ENCODE measurements at places on chromosomes 3 and 15.
A peak's percentile ranks its signal among the peaks of the same experiment; 100 is the strongest.

DNA sequence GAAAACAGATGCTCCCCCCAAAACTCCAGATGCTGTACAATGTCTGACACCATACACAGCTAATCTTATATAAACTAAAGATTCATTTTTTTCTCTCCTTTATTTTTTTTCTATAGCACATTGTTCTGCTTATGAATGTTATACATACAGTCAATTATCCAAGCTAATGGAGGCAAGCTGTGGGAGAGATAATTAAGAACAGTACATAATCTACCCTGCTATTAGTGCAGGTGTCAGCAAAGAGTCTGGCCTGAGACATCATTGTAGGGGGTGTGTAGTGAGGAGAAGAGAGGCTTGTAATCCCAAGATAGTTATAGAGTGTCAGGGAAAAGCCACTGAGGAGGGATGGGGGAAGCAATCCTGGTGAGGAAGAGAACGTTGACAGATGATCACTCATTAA is 25.4 kb upstream of the CHMP2B start:
- DNase-seq = no peak

GRCh38 chr3:79421273-79421672 is 346.5 kb downstream of the ROBO1 start:
- DNase-seq = no peak

DNA sequence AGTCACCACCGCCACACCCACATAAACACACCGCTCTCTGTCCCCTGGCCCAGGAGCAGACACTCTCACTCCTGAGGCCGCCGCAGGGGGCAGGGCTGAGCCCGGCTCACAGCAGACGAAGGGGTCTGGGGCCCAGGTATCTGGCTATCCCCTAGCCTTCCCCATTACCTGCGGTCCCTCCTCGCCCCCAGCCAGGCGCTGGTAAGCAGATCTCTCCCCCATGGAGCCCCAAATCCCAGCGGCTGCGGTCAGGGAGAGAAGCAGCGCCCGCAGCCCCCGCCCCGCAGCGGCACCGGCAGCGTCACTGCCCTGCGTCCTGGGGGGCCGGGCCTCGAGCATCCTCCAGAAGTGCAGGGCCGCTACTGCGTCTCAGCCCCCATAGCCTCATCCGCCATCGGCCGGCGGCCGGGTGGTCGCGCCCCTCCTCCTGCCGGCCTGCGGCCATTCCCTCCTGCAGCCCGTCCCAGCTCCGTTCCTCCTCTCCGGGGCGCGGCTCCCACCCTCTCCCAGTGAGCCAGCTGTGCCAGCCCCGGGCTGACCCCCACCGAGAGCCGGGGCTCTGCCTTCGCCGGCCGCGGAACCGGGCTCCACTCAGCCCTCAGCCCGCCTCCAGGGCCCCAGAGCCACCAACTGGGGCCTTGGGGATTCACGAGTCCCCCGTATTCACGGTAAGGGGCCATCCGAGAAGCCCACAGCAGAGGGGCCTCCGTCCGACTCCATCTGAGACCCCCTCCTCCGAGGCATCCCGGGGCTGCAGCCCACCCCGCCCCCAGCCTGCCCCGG is 13.1 kb downstream of the TNK2 start:
- peak; percentile 29 for DNase-seq

DNA sequence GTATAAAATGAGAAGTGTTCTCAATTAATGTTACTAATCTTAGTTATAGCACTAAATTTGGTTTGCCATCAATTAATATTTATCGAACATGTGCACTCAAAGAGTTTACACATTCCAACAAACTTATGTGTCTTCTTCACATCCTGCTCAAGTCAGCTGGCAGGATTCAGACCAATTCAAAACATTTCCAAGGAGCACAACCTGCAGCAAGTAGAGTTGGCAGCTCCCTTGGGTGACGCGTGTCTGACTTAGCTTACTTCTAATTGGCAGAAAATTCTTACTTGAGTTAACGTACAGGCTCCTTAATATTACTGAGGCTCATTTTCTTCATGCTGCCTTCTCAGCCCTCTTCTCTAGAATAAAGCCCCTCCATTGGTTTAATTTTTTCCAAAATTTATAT is 110.4 kb upstream of the PFN2 start:
- no peak for DNase-seq

- no peak for DNase-seq
Measured at GRCh38 chr15:64050281-64051092, 4.2 kb upstream of the DAPK2 start.

- DNase-seq = no peak
Measured at GRCh38 chr3:188319569-188319968, 165.6 kb downstream of the LPP start.

- DNase-seq = no peak
Measured at GRCh38 chr3:191966556-191966955, 505.6 kb downstream of the PYDC2 start.

GRCh38 chr15:94576889-94577533 is 345.6 kb downstream of the MCTP2 start:
- no peak for DNase-seq

GRCh38 chr15:92603743-92604470 is 51.7 kb downstream of the FAM174B start:
- no peak for DNase-seq
